Karpas-422 (cell line): ENCODE measurements at places on chromosomes 6 and 20.

DNA sequence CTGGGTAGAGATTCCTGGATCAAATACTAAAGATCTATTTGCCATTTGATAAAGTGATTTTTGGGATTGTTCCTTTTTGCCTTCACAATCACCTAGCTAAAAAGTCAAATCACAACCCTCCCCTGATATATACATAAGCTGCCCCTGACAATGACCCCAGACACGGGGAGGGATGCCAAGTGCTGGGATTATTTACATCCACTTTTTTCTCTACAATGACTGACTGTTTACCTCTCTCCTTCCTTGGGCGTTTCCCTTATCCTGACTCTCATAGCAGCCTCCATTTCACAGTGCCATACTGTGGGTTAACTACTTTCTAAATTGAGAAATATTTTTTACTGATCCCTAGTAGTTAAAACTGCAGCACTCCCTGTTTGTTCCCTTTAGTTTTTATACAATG lies 150.8 kb upstream of the TMEM170B start:
- DNase-seq, result no peak

DNA sequence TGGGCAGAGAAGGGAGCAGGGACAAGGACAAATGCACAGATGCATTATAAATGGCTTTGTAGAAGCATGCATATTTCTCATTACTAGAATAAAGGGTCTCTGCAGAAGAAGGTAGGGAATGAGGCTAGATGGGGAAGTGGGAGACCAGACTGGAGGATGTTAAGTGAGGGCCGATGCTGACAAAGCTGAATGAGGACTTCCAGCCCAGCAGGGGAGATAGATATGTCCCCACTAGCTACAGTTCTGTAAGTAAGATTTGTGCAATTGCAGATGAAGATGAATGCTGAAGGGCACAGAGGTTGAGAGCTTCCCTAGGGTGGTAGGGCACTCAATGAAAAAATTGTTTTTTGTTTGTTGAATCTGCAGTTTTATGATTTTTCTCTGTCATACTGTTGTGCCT lies 16.9 kb downstream of the ADGRG6 start:
- no peak for DNase-seq

DNA sequence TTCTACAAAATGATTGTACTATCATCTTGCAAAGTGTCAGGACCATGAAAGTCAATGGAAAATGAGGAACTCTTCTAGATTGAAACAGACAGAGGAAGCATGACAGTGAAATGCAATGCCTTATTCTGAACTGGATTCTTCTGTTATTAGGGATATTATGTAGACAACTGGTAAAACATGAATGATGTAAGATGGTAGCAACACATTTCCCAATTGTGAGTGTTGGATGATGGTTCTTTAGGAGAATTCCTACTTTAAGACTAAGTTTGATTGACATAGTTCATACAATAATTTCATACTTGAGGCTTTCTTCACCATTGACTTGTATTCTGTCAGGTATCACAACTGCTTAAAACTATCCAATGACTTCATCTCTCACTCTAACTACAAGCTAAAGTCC lies 4.5 kb downstream of the UBE3D start:
- DNase-seq, result no peak

DNA sequence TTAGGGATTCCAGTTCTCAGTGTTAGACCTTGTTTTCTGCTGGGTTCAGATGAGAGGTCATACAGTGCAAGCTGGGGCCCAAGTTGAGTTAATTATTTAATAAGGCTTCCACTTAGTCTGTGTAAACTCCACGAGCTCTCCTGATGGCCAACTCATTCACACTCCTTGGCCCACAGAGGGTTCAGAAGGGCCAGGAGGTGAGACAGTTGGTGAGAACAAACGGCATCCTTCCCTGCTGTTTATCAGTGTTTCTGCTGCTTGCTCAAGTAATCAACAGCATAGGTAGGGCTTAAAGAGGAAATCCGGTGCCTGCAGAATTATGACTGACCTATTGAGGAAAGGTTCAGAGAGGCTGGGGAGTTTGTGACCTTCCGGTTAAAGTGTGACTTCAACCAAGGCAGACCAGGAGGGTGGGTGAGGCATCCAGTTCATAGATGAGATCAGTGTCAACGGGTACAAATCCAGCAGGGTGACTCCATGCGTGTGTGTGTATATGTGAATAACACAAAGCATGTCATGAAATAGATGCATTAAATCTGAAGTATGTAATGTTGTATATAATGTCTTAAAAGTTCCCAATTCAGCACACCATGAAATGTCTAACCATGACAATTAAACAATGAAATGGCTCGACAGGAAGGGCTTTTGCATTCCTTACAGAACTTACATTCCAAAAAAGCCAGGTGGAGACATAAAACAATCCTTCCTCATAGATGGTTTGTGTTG lies 37.4 kb upstream of the BCAS1 start:
- no peak for DNase-seq

DNA sequence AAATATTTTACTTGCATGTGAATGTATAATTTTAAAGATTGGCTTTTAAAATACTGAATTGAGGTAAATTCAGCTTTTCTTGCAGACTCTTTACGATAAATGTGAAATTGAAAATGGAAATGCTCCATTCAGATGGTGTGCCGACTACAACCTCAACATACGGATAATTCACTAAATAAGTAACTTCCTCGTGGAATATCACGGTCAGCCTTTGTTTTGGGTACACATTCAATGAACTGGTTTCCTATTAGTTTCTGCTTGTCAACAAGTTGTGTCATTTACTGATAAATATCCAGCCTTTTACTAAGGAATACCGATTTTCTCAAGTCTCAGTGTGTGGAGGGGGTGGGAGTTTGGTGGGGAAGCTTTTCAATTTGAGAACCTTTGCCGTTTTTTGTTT lies 2.4 kb upstream of the IRF4 start:
- no peak for DNase-seq

DNA sequence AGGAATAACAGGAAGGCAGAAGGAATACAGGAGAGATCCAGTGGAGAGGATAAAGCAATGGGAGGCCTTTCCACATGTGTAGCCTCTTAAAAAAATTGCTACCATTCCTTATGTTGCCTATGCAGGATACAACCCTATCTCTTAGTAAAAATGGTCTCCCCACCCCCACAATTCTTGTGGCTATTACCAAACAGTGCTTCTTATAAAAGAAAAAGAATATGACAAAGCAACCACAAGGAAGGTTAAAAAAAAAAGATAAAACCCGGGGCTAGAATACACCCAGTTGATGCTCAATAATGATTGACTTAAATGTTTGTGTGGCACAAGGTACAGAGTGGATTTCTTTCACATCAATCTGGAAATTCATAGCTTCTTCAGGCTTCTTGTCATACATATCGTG lies 250.9 kb downstream of the HIVEP2 start:
- no peak for DNase-seq

DNA sequence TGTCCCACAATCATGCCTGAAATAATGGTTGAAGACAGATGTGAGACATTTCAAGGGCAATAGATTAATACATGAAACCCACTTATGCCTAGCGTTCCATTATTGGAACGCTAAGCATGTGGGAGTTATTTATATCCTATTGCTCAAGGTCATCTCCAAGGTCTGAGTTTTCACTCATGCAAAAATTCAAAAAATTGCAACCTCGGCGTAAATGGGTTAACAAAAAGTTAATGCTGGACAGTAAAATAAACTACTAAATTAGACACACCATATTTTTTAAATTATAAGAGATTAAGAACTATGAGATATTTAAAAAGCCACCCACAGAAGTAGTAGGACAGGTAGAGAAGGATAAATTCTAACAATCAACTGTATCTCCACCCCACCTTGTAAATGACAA lies 98.4 kb downstream of the ESR1 start:
- no peak for DNase-seq

DNA sequence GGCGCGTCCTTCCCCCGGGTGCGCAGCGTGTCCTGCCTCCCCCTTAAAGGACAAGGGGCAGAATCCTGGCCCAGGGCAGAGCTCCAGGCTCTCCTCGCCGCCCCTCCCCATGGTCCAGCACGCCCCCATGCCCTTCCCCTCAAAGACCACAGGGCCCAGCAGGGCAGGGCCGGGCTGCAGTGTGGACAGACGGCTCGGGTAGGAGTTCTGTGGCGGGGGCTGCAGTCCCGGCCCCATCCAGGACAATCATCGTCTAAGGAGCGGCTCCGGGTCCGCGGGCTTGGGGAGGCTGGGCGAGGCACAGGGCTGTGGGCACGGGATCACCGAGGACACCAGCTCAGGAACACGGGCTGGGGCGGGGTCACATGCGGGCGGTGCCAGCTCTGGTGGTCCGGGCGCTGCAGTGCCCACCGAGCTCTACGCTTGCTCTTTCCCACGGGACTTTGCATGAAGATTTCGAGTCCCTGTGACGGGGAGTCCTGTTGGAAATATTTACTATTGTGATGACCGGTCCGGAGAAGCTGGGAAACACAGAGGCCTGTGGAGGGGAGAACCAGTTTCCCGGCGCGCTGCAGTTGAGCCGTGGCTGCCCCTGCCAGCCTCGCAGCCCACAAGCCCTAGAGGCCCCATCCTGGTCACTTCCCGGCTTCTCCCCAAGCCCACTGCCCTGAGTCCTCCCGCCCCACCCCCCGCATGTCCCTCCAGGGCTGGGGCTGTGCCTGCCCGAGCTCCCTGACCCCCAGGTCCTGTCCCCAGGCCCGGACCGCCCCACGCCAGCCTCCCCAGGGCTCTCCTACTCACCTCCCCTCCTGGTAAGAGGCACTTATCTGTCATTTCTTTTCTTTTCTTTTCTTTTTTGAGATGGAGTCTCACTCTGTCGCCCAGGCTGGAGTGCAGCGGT lies 20.6 kb downstream of the SLC17A9 start:
- DNase-seq, result no peak

DNA sequence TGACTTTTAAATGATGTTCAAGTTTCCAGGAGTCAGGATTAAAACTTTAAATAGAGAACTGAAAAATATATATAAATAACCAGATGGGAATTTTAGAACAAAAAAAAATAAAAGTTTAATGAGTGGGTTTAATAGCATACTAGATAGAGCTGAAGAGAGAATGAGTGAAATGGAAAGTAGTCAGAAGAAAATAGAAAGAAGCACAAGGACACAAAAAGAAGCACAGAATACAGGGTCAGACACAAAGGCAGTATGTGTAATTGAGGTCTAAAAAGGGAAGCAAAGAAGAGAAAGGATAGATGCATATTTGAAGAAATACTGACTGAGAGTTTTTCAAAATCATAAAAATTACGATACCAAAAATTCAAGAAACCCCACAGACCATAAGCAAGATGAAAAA lies 159.8 kb upstream of the FERMT1 start:
- DNase-seq, result no peak

DNA sequence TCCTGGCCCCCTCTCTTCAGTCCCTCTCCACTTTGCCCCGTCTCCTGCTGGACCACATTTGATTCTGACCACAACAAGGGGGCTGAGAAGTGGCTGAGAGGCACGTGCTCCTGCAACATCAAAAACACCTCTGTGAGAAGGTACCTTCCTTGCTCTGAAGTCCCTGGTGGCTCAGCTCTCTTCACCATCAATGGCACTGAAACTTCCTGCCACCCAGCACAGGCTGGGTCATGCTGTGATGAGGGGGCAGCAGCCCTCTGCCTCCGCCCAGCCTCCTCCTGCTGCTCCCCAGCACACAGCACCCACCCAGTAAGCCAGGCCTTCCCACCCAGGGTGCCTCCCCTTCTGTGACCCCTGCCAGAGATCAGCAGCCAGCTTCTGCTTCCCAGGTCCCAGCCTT lies 10.3 kb downstream of the ZMYND8 start:
- no peak for DNase-seq
